ENCODE measurements at places on chromosomes 1 and 21.

DNA sequence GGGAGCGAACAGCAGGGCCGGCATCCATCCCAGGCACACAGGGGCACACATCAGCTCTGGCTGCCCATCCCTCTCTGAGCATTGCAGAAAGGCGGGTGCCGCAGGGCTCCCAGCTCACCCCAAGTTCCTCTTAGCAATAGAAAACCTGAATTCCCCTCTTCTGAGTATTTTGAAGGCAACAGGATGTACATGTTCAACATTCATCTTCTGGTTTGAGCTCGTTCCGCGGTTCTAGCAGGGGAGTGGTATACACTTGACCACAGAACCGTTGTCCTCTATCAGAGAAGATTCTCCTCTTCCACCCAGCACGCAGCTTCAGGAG, 23.6 kb downstream of the ACTA1 start:
- DNase-seq, result no peak

DNA sequence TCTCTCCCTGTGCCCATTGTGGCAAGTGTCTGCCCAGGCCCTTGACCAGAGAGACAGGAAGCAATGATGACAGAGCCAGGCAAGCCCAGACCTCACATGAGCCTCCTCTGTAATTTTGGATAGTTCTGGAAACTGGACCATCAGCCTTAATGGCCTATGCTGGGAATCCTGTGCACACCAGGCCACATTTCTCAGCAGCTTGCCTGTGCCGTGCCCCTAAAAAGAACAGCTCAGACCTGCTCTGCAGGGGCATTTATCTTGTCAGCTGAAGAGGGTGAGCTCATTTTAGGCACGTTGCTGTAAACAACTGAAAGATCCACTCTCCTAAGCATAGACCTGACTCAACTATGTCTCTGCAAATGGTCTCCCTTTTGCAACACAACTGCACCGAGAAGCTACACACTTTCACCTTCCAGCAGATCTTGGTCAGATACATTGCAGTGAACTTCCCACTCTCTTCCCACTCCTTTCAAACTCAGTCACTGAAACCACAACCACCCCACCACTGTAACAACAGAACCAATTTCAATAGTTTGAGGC, 53.5 kb upstream of the BACH1 start:
- DNase-seq, result no peak

GRCh38 chr21:18518054-18518481, 114.5 kb upstream of the TMPRSS15 start:
- DNase-seq, result no peak

DNA sequence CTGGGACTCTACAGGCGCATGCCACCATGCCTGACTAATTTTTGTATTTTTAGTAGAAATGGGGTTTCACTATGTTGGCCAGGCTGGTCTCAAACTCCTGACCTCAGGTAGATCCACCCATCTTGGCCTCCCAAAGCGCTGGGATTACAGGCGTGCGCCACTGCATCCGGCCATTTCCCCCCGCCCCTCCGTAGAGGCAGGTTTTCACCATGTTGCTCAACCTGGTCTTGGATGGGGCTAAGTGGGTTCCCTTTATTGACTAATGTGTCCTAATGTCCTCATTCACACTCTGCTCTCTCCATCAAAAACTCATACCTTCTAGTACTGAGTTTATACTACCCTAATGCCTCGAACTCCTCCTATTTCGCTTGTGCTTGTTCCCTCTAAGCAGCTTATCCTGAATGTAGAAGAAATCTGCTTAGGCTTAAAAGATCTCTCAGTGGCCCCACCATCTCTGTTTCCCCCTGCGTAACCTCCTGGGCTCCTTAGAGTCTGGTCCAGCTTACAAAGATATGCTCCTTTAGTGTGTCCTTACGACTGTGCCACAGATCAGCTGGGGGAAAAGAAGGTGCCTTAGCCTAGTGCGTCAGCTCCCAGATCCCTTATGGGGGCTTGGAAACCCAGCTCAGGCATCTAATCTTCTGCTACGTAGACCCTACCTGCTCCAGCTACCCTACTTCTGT, 8.0 kb downstream of the GNAT2 start:
- no peak for DNase-seq

GRCh38 chr1:27098431-27099134, 56.3 kb downstream of the SLC9A1 start:
- DNase-seq, result no peak

DNA sequence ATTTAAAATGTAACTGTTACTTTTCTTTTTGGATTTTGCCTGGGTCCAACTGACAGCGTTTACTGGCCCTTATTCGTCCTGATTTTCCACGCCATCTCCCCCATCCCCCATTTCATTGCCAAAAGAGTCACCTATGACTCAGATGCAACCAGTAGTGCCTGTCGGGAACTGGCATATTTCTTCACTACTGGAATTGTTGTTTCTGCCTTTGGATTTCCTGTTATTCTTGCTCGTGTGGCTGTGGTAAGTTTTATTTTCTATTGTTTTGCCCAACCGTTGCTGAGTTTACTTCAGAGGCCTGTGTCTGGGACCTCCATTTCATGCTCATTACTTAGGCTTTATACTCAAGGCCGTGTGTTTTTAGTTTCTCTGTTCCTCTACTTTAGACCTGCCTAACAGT, 9.3 kb downstream of the LEPR start:
- DNase-seq, result no peak

DNA sequence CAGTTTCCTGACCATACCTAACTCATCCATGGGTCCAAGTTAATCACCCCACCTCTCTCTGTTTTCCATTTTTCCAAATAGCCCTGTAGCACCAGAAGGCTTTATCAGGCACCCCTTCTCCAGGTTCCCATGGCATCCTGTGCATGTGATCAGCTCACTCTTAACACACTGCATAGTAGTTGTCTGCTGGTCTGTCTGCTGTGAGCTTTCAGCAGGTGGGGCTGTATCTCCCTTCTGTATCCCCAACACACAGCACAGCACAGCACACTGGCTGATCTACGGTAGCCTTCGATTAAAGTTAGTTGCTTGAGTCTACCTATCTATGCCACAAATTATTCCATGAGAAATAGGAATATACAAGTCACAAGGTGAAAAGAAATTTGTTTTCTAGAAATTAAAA, 54.3 kb upstream of the C1orf198 start:
- DNase-seq, result no peak

GRCh38 chr1:176843352-176844297, 320.9 kb downstream of the ASTN1 start:
- DNase-seq, result no peak

DNA sequence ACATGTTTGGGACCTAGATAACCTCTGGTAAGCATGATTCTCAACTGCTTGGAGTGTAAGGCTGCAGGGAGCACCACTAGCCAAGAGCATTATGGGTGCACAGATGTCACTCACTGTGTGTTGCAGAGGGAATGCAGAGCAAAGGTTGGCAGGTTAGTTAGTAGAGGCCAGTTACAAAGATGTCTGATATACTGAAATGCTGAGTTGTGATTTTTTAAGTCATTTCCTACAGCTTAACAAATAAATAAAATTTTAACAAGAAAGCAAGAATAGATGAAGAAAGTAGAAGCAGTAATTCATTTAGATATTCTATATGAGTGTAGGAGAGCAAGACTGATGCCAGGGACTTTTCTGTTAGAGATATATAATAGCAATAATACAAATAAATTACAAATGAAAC, 64.8 kb downstream of the MARK1 start:
- no peak for DNase-seq

DNA sequence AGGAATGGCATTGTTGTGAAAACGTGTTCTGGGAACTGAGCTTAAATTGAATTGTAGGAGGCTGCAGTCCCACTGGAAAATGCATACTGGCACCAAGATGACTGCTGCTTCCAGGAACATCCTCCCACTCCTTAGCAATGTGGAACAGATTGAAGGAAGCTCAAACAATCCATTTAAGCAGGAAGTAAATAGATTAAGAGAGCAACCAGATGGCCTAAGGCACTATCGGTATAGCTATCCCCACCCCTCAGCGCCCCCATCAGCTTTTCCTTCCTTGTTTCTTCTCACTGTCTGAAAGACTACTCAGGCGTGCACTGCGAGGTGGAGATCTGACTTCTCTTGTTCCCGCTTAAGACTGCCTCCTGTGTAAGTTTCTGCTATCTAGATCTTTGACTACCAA, 4.0 kb upstream of the IFI16 start:
- no peak for DNase-seq

- DNase-seq, result no peak
Observed at GRCh38 chr1:3924186-3924824, 24.2 kb upstream of the C1orf174 start.

GRCh38 chr1:30632481-30632880, 90.9 kb downstream of the MATN1 start:
- no peak for DNase-seq

DNA sequence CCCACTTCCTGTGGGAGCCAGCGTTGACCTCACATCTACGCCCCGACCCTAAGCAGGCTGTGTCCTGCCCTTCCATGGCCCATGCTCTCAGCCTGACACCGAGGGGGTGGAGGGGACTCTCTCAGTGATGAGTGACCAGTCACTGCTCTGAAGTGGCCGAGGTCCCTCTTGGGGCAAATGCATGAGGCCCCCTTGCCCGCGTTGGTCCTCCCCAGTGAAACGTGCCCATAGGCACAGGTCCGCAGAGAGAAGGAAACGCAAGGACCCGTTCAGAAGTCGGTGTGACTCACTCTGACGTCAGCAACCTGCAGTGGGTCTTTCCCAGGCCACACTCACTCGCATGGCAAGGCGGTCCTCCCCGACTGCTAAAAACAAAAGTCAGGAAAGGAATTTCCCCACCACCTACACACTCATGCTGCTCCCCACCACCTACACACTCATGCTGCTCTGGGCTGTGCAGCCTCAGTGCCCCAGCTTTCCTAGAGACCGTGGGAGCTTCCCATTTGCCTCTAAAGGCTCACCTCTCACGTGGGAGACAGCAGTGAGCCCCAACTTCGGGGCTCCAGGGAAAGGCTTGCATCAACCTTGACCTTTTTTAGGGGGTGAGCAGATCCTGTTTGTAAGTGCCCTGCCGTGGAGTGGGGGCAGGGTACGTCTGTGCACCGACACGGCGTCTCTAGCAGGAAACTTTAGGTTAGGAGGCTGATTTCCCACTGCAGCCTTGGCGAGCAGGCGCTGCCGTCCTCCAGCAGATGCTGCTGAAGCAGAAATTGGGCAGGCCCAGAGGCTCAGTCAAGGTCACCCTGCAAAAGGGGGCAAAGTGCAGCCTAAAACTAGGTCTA, 11.4 kb downstream of the UBASH3A start:
- peak; percentile 73 for DNase-seq

DNA sequence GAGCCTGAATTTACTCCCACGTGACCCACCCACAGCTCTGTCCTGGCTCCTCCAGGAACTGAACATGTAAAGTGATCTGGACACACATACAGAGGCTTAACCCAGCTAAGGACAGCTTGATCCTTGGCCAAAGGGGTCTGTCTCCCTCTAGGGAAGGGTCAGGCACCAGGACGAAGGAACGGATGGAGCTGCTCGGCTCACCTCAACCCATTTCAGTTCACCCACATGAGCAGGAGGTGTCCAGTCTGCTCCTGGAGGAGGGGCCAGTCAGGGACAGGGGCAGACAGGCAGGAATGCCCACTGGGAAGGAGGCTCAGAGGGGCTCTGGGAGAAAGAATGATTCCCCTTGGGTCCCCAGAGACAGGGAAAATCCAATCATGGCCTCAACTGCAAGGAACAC, 567.2 kb downstream of the PTPRU start:
- no peak for DNase-seq

DNA sequence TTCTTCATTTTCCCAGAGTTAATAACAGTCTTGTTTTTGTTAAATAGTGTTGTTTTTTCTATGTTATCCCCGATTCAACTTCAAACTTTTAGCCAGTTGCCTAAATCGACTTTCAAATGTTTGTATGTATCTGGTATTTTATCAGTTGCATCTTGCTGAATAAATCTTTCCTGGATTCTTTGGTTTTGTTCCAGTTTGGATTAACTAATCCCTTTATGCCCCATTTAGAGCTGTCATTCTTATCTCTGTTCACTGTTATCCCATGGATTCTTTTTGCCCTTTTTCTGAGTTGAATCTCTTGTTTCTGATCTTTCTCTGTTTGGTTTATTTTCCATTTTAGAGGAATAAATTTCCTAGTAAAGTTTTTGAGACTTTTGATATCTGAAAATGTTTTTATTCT, 31.1 kb upstream of the PTCH2 start:
- DNase-seq, result no peak

DNA sequence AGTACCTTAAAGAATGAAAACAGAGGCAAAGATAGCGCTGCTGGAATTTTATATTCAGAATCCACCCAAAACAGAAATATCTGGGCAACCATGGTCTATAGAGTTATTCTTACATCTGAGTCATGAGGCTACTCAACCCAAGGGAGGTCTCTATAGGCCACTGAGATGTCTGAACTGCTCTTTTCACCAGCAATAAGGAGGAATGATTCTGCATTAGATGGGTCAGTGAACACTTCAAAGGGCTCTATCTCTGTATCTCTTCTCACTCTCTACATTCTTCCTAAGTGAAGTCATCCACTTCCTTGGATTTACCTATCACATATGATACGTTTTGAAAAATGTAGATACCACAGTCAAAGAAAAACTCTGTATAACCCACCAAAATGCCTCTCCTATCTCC, 90.2 kb upstream of the NGF start:
- no peak for DNase-seq

DNA sequence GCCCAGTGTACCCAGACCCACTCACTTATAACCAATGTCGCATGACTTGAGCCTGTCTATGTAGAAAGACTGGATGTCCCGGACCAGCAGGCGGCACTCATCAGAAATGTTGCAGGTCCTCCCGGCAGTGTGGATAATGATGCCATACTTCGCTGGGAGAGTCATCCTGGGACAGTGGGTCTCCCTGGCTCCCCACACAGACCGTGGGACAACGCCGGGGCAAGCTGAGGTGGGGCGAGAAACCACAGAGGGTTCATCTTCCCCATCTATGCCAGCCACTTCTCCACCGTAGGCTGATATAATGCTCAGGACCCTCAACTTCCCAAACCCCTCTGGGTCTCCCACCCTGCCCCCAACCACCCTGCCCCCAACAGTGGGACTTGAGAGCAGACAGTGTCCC, 8.3 kb downstream of the PGLYRP4 start:
- no peak for DNase-seq

DNA sequence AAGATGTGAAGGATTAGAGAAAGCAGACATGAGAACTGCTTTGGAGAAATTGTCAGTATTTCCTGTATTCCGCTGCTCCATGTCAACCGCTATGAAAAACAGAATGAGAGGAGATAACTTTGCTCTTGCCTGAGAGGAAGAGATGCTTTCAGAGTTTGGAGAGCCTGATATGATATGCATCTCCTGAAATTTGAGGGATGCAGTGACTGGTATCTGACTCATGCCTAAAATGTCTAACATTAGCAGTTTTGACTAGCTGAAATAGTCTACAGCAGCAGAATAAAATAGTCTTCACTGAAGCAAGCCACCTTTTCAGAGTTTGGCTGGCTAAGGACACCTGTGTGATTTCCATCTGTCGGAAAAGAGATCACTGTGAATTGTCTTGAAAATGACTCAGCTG, 165.8 kb upstream of the LRRC7 start:
- no peak for DNase-seq

DNA sequence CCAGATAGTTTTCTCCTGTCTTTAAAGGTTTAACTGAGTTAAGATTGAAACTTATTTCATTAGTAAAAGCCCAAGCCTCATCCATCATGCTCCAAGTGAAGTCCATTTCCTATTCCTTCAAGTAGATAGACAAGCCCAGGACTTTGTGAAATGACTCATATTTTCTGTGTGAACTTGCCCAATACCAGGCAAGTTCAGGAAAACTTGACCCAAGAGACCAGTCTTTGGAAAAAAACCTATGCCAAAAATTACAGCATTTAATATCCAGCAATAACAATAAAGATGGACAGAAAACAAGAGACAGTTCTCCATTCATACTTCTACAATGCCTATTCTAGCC, 405 bp upstream of the RAB29 start:
- DNase-seq, result no peak

GRCh38 chr1:241172486-241172885, 184.5 kb downstream of the RGS7 start:
- no peak for DNase-seq

GRCh38 chr1:109677459-109677858, 9.6 kb downstream of the GSTM2 start:
- no peak for DNase-seq
